ENCODE measurements at places on chromosomes 5 and 9. TPM values are rescaled to one million over a fixed set of nuclear protein-coding genes. Genes with fewer than 3 reads are reported as not detected.

Gene PCDH1
- not detected for total RNA-seq

Gene PCDHB11
- not detected for total RNA-seq

Gene LAMC3
- total RNA-seq = 0.02 TPM

Gene EMB
- total RNA-seq = 169 TPM

Gene ZNF883
- not detected for total RNA-seq

Gene FGF18
- total RNA-seq = 0.12 TPM

Gene RNF208
- 4.3 TPM for total RNA-seq

Gene NANS
- 58.7 TPM for total RNA-seq

Gene IRGM
- 2.0 TPM for total RNA-seq

Gene PCDHB12
- total RNA-seq = not detected

Gene MTMR12
- total RNA-seq = 27.8 TPM

Gene IFNA16
- not detected for total RNA-seq

Gene RFESD
- 2.6 TPM for total RNA-seq

Gene CER1
- not detected for total RNA-seq

Gene IL3
- total RNA-seq = 6.0 TPM

Gene SLC46A2
- not detected for total RNA-seq

Gene ENTPD2
- not detected for total RNA-seq

Gene SPAG8
- 0.96 TPM for total RNA-seq

Gene BNC2
- not detected for total RNA-seq

Gene STPG3
- total RNA-seq = not detected

Gene ADAMTS6
- 1.1 TPM for total RNA-seq

Gene C7
- total RNA-seq = not detected
